AG10803 (cell line): ENCODE measurements at places on chromosomes 6 and 20.

GRCh38 chr20:63745961-63746731, 6.6 kb downstream of the SLC2A4RG start:
- DNase-seq, result no peak

- DNase-seq, result no peak
Observed at GRCh38 chr6:28651161-28651560, 125.5 kb downstream of the GPX5 start.

DNA sequence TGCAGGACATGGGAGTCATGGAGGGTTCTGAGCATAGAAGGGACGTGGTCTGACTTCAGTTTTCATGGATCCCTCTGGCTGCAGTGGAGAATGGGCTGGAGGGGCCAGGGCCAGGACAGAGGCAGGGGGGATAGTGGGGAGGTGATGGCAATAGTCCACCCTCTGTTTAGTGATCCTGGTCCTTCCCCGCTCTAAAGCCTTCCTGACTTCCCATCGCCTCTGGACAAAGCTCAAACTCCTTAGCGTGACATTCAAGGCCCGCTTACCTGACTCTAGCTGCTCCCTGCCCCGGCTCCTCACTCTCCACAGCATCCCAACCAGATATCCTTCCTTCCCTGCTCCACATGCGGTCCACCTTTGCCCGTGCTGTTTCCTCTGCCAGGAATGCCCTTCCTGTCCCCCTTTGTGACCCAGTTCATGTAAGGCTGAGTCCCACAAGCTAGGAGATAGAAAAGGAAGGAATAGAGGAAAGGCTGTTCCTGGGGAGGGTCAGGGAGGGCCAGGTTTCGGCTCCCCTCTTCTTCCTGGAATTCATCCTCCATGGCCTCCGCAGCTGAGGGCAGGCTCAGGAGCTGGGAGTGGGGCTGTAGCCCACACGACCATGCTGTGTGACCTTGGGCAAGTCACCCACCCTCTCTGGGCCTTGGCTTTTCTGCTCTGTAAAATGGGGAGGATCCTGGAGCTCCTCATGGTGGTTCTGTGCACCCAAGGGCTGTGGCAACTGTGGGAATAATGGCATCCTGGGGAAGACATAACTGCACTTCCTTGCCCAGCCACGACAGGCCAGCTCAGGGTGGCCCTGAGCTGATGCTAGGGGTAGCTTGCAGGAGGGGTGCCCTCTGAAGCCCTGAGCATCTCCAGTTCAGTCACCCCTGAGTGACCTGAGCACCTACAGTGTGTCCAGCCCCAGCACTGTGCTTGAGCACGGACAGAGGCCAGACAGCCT, 116.1 kb downstream of the CEBPB start:
- no peak for DNase-seq

DNA sequence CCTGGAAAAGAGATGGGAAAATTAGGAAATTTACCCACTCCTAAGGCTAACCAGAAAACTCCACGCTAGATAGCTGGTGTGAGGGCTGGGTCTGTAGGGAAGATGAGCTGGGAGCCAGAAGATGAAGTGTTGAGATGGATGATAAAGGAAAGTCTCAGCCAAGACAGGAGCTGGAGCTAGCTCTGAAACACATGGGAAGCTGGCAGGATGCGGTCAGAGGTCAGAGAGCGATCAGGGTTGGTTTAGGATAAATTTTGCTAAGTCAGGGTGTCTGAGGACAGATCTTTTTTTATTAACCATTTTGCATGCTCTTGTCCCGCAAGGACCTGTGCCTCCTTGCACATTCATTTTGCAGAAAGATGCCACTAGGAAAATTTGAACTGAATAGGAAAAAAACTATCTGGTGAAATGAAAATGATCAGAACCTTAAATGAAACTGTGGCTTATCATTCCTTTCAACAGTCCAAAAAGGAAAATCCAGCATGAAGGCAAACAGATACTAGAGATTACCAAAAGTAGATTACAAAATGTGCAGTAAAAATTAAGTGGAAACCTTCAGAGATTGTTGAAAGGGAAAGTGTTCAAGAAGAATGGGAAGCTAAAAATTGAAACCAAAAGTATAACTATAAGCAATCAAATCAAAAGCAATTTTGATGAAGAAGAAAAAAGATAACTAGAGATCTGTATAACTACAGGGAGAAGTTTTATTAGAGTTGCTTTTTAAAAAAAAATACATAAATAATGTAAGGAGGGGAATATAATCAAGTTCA, 10.7 kb upstream of the EDN1 start:
- DNase-seq, result no peak

DNA sequence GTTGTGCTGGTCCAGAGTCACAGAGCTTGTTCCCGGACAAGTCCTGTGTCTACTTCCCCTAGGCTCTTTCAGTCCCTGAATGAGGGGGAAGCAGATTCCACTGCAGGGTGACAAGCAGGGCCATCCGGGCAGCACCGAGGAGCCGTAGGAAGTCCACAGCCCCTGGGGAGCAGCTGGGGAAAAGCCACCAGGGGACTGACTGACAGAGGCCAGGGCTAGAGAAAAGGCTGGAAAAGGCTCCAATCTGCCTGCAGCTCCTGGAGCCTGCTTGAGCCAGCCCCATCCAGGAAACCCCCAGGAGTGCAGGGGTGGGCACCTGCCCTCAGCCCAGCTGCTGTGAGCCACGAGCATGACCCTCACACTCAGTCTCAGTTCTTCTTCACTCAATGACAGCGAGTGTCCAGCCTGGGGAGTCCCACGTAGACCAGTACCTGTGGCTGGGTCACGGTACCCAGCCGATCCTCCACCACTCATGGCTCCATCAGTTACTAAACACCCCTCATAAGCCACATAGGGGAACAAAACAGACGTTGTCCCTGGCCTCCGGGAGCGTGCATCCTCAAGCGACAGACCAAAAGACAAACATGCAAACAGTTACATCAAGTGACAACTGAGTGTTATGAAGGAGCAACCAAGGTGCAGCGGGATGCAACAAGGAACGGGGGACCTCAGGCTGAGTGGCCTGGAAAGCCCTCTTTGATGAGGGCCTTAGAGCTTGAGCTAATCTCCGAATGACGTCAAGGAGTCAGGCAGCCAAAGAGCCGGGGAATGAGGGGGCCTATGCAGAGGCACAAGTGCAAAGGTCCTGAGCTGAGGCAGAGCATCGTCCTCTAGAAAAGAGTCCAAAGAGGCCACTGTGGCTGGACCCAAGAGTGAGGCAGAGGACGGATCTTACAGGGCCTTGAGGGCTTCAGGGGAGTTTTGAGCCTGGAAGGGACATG, 24.8 kb upstream of the VSTM2L start:
- no peak for DNase-seq

DNA sequence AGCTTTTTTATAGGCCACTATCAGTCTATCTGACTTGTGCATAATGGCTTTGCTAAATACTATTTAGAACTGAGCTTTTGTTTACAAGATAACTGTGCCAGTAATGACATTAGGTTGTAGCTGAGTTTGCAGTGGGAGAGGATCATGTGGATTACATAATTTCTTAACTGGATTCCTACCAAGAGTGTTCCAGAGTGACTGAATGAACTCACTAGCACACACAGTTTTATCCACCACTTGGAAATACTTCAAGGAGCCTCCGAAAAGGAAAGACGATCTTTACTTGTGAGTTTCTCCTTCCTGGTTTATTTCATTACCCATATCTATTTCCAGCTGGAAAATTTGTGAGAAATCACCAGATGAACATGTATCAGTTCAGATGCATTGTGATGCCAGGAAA, 10.9 kb upstream of the SYNE1 start:
- DNase-seq, result peak; percentile 56

DNA sequence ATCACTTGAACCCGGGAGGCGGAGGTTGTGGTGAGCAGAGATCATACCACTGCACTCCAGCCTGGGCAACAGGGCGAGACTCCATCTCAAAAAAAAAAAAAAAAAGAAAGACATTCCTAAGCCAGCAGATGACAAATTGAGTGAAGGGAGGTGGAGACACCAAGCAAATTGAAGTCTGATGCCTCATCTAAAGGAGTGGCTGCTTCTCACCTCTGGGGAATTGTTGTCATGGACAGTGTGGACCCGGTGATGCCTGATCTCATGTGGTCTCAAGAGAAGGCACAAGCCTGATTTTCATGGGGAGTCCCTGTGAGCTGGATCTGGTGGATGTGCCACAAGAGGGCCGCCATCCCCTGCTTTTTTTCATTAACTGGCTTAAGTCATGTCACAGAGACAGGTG, 272.0 kb downstream of the ZNF217 start:
- DNase-seq, result no peak

GRCh38 chr6:6624269-6624990, 35.9 kb downstream of the LY86 start:
- DNase-seq, result no peak

- DNase-seq, result no peak
Observed at GRCh38 chr20:48772183-48772976, 55.4 kb downstream of the PREX1 start.

DNA sequence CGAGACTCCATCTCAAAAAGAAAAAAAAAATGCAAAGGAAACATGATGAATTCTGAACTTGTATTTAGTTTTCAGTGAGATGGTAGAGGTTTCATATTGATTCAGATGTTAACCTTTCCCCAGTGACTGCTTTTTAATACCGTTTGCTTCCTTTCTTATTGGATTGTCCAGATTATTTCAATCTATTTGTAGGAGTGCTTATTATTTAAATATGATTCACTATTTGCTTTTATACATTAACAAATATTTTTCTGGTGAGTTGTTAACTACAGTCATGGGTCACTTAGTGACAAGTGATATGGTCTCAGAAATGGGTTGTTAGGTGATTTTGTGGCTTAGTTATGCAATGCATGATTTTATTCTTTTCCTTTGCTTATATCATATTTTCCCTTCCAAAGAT, 8.4 kb downstream of the PI3 start:
- DNase-seq, result no peak

DNA sequence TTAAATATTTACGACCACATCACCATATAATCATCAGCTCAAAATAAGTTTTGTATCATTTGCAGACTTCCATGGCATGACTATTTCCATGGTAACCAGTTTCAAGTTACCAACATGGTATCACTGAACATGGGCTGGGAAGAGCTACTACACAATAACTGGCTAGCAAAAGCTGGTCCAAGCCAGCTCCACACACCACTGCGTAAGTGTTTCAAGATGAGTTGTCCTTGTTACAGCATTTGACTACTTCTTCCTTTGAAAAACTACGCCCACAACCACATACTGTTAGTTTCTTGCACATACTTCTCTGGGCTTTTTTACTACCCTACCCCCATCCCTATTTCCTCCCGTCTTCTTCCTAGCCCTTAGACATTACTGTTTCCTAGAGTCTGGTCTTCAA, 8.5 kb downstream of the CD164 start:
- peak; percentile 26 for DNase-seq

- no peak for DNase-seq
Observed at GRCh38 chr20:49976542-49976941, 6.2 kb upstream of the SNAI1 start.

GRCh38 chr20:47687095-47687987, 97.9 kb downstream of the SULF2 start:
- DNase-seq, result no peak

- DNase-seq, result no peak
Observed at GRCh38 chr6:43671011-43671800, 16.4 kb downstream of the MRPS18A start.

- DNase-seq, result no peak
Observed at GRCh38 chr6:129191235-129191634, 308.3 kb downstream of the LAMA2 start.

DNA sequence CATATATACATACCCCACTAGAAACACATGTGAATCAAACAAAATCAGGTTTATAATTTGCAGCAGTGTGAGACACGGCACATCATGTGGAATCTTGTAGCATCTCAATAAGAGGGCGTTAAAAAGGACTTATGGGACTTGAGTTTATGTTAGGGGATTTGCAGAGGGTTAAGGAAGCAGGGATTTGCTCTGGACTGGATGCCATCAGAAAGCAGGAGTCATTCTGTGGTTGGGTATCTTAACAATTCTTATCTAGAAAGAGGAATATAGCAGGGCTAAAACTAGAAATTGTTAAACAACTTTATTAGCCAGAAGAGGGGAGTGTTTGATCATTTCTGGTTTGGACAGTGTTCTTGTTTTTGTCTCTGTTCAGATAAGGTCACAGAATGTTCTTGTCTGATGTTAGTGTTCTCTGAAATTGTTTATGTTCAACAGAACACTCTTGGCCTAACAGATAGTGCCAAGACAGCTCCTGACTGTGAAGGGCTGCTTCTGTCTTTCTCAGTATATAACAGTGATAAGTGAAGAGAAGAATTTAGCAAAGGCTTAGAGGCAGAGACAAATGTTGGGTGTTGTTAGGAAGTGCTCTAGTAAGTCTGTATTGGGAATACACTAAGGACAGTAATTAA, 39.2 kb downstream of the LIN28B start:
- DNase-seq, result peak; percentile 5

DNA sequence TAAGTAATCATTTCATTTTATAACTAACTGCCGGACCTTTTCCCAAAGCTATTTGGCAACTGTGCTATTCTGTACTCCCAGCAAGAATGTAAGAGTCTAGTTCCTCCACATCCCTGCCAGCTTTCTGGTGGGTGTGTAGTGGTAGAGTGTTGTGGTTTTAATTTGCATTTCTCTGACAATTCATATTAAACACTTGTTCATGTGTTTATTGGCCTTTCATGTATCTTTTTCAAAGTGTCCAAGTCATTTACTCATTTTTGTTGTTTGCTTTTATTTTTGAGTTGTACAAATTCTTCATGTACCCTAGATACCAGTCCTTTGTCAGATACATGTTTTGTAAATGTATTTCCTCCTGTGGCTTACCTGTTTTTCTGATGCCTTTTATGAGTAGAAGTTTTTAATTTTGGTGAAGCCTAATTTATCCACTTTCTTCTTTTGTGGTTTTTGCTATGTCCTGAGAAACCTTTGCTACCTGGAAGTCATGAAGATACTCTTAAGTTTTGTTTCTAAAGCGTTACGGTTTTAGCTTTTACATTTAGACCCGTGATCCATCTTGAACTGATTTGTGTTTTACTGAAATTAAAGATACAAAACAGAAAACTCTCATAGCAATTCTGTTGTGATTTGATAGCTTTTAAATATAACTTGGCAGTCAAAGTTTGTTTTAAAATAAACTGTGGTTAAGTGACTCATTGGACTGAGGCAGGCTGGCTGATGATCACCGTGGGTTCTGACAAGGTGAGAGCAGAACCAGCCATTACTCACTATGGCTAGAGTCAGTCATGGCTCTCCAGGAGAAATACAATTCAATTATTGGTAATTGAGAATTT, 8.0 kb downstream of the MYLIP start:
- DNase-seq, result peak; percentile 86

DNA sequence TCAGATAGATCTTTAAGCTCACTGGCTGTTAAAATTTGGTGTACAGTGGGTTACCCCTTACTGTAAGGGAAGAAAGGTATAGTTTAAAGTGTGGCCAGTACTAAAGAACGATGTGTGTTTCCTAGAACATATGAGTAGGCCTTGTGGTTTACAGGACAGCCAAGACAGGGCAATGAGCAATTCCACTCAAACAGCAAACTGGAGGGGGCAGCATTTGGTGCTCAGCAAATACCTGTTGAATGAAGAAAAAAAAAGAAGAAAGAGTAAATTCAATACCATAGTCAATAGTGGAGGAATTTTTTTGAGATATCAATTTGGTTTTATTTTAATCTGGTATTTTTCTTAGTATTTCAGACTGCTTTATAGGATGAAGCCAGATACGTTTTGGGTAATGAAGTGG, 3.8 kb upstream of the NCOA5 start:
- no peak for DNase-seq
